ENCODE measurements at places on chromosomes 6 and 20.

GRCh38 chr6:75931011-75931680, 141.3 kb downstream of the IMPG1 start:
- no peak for DNase-seq

DNA sequence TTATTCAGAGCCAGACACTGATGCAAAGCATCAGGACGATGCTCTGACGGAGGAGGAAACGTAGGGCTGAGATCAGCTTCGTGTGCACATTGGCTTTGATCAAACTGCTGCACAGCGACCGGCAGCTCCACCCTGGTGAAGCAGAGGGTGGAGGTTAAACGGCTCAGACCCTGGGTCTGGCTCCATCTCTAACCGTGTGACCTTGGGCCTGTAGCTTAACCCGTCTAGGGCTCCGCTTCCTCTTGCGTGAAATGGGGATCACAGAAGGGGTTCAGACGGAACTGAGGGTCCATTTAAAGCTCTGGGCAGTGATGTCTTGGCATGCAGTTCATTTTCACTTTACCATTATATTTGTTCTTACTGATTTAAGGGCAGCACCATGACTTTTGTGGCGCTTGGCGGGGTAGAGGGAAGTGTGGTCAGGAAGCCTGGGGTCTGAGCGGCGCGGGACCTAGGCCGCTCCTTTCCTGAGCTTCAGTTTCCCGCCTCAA, 644 bp downstream of the RBL1 start:
- DNase-seq: no peak

DNA sequence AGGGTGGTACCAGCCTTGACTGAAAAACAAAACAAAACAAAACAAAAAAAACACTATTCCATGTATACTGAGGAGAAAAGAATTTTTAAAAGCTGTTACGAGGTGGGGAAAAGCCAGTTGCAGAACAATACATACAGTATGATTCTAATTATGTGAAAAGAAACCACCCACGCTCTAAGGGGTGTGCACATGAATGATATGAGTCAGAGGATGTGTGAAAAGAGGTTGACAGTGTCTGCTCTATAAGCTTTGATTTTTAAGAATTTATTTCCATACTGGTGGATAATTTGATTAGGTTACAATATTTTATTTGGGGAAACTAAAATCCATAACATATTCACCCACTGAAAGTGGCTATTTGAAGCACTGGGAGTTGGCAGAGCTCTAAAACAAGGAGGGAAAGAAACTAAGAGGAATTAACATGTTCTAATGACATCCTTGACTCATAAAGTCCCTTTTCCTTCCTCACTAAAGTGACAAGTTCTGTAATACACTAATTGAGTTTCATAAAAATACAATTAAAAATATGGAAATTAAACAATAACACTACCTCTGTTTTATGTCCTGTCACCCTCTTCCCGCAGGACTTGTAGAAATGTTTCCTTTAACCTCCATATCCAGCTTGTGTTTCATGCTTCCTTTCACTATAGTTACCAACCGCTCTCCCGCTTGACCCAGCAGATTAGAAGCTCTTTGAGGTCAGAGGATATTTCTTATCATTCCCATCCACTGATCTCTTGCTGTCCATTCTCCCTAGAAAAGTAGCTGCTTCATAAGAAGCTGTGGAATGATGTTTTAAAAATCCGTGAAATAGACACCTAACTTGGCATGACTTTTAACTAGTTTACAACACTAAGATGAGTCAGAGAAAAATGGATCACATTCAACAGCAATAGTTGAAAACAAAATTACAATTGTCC, 118.6 kb upstream of the CCDC28A start:
- DNase-seq: no peak

DNA sequence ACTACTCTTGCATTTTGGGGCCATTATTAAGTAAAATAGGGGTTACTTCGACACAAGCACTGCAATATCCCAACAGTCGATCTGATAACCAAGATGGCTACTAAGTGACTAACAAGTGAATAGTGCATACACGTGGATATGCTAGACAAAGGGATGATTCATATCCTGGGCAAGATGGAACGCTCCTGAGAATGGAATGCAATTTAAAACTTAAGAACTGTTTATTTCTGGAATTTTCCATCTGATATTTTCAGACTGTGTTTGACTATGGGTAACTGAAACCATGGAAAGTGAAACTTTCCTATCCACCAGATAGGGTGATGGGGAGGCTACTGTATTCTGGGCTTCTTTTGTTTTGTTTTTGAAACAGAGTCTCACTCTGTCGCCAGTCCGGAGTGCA, 66.5 kb downstream of the ILRUN start:
- no peak for DNase-seq

GRCh38 chr20:20518263-20518662, 150.4 kb downstream of the INSM1 start:
- DNase-seq: no peak

DNA sequence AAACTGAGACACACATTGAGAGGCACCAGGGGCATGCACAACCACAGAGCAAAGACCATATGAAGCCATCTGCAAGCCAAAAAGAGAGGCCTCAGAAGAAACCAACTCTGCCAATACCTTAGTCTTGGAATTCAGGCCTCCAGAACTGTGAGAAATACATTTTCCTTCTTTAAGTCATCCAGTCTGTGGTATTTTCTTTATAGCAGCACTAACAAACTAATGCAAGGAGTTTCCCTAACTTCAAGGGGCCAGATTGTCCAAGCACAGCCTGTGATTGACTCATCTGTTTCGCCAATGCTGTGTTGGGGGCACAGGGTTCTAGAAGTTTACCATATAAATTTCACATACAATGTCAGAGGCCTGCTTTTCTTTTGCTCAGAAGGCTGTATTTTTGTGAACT, 364.6 kb downstream of the GJA1 start:
- DNase-seq: no peak

DNA sequence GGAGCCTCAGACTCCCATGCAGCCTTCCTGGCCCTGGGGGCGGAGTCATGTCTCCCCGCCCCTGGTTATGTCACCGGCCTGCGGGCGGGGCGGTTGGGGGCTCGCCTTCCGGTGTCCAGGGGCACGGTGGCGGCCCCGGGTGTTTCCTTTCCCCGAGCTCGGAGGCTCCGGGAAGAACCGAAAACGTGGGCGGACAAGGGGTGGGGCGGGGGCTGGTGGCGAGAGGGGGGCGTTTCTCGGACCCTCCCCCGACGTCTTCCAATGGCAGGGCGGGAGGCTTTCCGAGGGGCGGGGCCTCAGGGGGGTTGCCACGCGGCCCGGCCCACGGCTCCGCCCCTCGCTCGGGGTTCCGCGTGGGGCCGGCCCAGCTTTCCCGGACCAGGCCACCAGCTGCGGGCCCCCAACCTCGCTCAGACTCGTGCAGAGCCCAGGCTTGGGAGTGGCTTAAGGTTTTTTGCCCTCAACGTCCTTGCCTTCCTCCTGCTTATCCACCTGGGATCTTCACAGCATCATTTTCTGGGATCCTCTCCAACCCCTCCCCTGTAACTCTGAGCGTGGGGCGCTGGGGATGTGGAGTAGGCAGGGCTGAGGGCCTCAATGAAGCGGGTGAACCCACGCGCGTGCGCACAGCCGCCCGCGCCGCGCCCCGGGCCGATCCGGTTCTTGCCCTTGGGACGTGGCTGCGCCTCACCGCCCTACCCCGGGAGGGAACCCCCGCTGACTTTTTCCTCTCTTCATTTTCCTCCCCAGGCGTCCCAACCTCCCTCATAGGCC, 2.1 kb upstream of the NRN1 start:
- peak; percentile 62 for DNase-seq

All from mesothelial cell of epicardium (in vitro differentiated cells).